Activated effector memory CD4-positive, alpha-beta T cell treated with anti-CD3 and anti-CD28 coated beads, Interleukin-2, amount 50 U/mL, for 16 hours (primary cell): ENCODE measurements at places on chromosomes 2 and 18.

DNA sequence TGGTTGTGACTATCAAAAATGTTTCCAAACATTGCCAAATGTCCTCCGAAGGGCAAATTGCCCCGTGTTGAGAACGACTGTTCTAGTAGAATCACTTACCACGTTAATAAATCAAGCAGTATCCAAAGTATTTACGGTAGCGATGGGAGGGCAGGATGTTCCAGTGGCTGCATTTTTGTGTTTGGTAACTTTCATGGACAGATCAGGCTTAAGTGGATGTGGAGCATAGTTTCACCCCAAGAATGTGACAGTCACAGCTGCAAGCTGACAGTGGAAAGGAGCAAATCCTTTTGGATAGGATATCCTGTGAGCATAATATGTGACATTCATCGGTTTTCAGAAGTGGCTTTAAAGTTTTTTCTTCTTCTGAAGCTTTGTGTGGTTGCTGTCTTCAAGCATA lies 46.3 kb upstream of the DARS1 start:
- DNase-seq, result no peak

- no peak for DNase-seq
Measured at GRCh38 chr2:209977386-209978239, 24.8 kb upstream of the RPE start.

DNA sequence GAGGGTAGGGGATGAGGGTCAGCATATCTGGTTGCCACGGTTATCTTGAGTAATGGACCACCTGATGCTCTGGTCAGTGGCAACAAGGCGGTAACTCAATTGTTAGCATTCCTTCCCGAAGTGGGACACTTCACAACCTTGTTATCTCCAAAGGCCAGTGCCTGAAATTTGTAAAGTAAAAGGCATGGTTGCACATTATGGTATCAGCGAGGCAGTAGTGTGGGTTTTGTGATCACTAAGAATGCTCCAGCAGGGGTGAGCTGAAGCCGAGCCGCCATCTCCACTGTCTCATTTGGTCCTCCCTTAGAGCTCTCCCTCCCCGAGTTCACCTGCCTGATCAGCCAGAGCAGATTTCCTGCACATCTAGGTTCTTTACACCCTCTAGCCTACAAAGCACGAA lies 50.5 kb upstream of the LGALSL start:
- DNase-seq, result no peak

DNA sequence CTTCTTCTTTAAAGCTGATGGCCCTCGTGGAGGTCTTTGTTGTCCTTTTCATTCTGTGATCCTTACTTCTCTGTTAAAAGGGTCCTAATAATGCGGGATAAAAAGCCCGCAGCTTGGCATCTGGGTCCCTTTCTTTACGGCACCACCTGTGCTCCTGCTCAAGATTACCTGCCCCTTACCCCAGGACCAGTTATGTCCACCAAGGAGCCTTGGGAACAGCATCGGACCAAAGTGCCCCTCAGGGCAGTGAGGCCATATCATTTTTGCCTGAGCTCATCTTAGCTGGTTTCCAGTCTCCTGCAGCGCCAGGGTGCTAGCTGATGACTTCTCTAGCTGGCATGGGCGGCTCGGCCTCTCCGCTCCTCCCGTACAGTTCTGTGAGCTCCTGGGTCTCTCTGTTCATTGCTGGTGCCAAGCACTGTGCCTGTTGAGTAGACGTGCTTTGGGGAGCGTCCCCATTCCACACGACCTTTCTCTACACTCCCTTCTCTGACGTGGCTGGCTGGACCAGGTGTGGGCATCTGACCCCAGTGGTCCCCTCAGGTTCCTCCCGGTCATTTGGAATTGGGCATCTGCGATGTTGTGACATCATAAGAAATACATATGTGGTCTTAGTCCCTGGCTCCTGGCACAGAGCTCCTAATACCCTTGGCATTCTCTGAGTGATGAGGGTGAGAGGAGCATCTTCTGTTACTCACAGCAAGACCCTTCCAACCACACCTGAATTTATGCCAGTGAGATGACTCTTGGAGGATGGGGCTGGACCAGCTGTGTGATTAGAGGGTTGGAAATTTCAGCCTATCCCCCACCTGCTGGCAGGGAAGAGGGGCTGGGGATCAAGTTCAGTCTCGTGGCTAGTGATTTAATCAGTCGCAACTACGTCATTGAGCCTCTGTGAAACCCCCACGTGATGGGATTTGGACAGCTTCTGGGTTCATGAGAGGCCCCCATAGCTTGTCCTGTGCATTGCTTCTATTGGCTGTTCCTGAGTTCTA lies 134.2 kb upstream of the HS6ST1 start:
- DNase-seq, result peak; percentile 48

DNA sequence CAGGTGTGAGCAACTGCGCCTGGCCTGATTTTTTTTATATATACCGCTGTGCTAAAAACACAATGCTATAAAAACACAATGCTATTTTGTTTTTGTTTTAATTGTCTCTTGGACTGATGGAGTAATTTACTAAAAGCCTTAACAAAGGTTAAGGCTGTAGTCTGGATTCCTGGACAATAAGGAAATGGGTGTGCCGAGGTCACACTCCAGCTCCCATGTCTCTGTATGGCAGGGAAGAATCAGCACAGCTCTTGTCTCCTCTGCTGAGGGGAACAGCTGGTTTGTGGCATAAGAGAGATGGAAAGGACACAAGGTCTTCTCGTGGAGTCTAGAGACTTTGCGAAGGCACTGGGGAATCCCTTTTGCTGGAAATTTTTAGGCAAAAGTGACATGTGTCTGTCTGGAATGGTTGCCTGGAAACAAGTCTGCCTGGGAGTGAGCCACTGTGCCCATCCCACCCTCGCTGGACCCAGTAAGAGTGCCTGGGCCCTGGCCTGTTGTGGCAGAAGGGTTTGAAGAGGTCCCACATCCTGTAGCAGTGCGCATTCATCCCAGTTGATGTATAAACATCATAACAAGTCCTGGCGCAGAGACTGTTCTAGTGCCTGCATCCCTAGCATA lies 73.1 kb downstream of the MAPK4 start:
- DNase-seq, result no peak

GRCh38 chr2:240598311-240598911 lies 11.9 kb downstream of the CAPN10 start:
- DNase-seq, result peak; percentile 60
